Lung microvascular endothelial cell (primary cell): ENCODE measurements at places on chromosomes 3 and 15.

DNA sequence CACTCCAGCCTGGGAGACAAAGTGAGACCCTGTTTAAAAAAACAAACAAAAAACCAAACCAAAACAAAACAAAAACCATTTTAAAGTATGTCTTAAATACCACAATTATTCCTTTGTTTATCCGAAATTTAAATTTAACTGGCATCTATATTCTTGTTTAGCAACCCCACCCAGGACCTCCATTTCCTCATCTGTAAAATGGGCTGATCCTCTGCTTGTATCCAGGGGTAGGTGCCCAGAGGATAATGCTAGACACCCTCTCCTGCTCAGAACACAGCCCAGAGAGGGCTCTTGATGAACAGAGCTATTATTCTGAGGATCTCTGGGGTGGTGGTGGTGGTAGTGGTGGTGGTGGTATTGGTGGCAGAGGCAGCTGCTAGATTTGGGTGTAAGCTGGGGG, 9.8 kb downstream of the SH2D7 start:
- DNase-seq = no peak

GRCh38 chr3:139132976-139133375, 88.3 kb upstream of the PRR23C start:
- DNase-seq = no peak

DNA sequence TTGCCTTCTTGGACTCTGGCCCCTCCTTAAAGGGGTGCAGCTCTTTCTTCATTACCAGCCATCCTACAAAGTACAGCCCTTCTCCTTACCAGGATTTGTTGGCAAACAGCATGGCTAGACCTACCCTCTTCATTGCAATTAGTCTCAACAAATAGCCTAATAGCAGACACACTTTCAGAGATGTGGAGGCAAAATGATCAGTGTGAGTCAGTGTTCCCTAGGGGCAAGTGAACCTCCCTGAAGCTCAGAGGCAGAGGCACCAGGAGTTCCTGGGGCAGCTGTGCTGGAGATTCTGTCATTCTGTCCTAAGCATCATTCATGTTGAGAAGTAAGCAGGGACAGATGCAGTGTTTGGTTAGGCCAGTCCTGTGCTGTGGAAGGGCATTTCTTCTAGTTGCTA, 14.6 kb upstream of the MECOM start:
- DNase-seq = no peak

DNA sequence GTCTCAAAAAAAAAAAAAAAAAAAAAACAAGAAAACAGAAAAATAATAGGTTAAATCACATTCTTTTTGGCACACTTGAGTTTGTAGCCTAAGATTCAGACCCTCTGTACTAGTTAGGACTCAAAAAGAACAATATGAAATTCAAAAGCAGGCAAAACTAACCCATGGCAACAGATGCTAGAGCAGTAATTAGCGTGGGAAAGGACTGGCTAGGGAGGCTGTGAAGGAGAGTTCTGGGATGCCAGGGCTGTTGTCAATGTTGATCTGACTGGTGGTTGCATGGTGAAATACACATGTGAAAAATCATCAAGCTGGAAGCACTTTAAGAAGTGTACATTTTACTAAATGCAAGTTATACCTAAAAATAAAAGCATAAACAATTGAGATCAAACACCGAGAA, 35.6 kb downstream of the KLHL6 start:
- DNase-seq = no peak

- DNase-seq = no peak
Observed at GRCh38 chr3:135157045-135157740, 362.1 kb downstream of the EPHB1 start.
